ENCODE measurements at places on chromosomes 3 and 15.

GRCh38 chr3:24508423-24508839, 13.8 kb upstream of the THRB start:
- DNase-seq: no peak

DNA sequence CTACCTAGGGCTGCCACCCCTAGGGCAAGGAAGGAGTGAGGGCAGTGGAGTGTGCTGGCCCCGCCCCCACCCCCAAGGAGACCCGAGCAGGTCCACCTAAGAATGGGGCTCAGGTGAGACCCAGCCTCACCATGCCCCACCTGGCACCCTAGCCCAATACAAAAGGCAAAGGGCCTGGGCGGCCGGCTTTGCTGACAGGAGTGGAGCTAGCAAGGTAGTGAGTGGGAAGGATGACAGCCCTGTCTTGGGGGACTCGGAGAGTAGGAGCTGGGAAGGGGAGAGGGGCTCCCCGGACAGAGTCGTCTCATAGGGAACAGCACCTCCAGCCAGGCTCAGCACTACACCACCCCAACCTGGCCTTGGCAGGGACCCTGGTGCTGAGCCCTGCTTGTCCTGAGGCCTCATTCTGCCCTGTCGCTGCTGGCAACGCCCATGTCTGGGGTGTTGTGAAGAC, 12.1 kb downstream of the C15orf39 start:
- no peak for DNase-seq

DNA sequence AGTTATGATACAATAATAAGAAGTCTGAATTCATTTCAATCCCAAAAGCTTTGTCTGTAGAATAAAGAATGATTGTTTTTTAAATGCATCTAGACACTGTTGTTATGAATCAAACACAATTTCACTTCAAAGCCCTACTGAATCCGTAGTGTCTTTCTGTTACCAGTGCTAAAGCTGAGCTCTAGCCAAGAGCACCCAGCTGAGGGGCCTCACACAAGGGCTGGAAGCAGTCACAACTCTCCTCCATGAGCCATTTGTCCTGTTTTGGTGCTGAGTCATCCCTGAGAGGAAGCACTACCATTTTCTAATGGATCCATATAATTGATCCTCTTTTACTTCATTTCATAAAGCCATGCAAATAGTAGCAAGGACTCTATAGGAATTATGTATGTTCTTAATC, 158.2 kb upstream of the ANKRD28 start:
- DNase-seq: no peak

DNA sequence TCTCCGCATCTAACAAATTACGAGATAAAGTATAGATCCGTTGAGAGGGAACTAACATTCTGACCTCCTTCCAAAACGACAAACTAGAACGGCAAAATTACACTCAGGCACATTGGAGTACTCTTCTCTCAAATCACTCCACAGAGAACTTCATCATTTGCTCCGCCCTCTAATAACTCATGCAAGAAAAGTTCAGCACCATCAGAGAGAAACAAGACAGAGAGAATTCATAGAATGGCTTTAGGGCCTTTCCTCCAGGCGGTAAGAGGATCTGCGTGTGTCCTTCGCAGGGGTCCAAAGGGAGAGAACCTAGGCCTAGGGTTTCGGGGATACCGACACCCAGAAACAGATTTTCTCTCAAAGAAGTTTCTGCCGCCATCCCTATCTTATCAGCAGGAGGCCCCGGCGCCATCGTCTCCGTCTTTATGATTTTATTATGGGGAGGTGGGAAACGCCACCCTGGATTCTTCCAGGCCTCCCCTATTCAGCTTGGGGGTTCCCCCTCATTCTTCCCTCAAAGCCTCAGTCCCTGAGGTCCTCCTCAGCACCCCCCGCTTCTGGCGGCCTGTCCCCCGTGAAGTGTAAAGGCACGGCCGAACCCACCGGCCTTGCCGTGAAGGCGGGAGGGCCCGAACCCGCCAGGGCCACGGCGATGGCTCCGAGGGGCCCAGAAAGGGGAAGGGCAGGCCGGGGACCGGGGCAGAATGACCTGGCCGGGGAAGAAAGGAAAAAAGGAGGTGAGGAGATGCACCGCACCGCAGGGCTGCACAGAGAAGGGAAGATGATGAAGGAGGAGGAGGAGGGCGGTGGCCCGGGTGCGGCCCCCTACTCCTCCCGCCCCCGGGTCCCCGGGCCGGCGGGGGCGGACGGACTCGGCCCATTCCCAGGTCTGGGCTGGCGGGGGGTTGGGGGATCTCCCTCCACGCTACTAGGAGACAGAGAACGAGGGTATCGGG, 768 bp downstream of the UBXN7 start:
- no peak for DNase-seq

GRCh38 chr3:99884484-99884883, 66.8 kb downstream of the CMSS1 start:
- DNase-seq: no peak

DNA sequence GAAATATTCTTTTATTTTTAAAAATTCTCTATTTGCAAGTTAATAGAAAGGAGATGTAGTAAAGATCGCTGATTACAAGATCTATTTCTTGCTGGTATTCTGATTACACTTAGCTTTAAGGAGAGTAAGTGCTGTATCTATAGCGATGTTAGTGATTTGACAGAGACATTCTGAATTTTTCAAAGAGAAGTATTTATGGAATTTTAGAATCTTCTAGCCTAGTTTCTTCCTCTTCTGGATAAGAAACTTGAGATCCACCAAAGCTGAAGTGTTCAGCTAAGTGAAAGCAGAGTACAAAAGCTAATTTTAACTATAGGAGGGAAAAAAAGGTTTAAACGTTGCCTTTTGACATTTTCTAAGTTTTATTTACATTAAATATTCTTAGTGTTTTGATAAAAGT, 72.1 kb upstream of the RARB start:
- DNase-seq: no peak

DNA sequence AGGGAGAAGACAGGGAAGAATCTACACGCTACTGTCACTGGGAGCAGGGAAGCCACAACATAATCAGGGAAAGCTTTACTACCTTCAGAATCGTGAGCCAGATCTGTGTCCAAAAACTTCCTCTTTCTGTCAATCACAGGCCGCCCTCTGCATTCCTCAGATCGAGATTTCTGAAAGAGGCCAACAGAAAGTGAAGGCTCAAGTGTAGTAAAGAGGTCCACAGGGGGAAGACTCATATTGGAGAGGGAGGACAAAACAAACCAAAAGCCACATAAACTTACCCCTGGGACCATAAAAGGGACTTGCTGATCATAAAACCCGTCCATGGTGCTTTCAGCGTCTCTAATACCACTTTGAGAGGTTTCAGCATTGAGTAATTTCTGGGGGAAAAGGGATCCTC, 3.3 kb downstream of the ETV5 start:
- DNase-seq: no peak

GRCh38 chr15:23629234-23629805, 18.3 kb downstream of the MAGEL2 start:
- DNase-seq: no peak

DNA sequence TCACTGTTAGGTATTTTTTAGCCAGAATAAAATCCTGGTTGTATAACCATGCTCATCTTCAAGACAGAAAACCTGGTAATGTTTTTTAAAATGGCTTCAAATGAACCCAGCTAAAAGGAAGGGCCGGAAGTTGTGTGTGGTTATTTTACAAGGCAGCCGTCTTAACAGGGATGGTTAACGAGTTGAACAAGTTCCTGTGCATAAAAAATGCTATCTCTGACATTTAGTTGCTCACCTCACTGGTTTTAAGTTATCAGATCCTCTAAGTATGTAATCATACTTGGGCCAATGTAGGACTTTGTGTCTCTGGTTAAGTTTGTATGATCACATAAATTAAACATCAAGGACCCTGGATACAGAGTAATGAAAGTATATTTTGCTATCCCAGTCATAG, 2.1 kb downstream of the ATP11B start:
- DNase-seq: peak; percentile 21
